ENCODE measurements at places on chromosomes 6 and 20. TPM values are rescaled to one million over a fixed set of nuclear protein-coding genes. Genes with fewer than 3 reads are reported as not detected.

GRCh38 chr6:47138046-47138445, 95.9 kb upstream of the ADGRF1 start:
- no peaks in the 10 kb centered on the region for H3K27me3 ChIP-seq
- H3K4me3 ChIP-seq = no peak overlapping the region

DNA sequence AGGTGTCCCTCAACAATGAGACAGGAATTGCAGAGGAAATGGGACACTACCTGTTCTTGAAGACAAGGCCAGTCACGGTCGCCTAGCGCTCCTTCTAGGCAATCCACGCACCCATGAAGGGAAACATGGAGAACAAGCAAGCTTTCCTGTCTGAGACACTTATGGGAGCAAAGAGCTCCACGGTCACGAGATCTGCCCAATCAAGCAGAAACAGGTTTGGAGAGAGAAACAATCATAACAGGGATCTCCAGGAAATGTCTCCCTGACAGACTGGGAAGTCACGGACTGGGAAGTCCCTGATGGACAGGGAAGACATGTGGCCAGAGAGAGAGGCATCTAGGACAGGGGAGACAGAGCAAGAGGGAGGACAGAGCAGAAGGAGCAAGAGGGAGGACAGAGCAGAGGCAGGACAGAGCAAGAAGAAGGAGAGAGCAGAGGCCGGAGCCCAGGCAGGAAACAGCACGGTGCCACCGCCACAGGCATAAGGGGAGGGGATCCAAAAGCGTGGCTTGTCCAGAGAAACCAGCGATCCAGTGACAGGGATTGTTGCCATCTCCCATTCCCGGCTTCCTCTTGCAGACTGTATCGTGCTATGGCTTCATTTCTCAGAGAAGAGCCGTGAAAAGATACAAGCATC, 167.8 kb upstream of the ZNF337 start:
- no peak overlapping the region for H3K27ac ChIP-seq
- DNase-seq = no peak
- no peak overlapping the region for H3K4me3 ChIP-seq

- no peak overlapping the region for H3K27ac ChIP-seq
- H3K4me1 ChIP-seq = no peaks in the 10 kb centered on the region
- no peak for DNase-seq
- no peaks in the 10 kb centered on the region for H3K36me3 ChIP-seq
- H3K4me3 ChIP-seq = no peak overlapping the region
These were observed 18.0 kb downstream of the C6orf52 start for GRCh38 chr6:10676403-10676802.

Gene GPLD1
- 1.7 TPM for total RNA-seq

Gene ARMH2
- not detected for total RNA-seq

GRCh38 chr20:34747479-34747878, 43.3 kb downstream of the TP53INP2 start:
- H3K36me3 ChIP-seq = peaks cover 8% of the 10 kb centered on the region
- H3K4me3 ChIP-seq = no peak overlapping the region
- H3K4me1 ChIP-seq = no peaks in the 10 kb centered on the region
- DNase-seq = no peak

Gene STX16
- 85.5 TPM for total RNA-seq

DNA sequence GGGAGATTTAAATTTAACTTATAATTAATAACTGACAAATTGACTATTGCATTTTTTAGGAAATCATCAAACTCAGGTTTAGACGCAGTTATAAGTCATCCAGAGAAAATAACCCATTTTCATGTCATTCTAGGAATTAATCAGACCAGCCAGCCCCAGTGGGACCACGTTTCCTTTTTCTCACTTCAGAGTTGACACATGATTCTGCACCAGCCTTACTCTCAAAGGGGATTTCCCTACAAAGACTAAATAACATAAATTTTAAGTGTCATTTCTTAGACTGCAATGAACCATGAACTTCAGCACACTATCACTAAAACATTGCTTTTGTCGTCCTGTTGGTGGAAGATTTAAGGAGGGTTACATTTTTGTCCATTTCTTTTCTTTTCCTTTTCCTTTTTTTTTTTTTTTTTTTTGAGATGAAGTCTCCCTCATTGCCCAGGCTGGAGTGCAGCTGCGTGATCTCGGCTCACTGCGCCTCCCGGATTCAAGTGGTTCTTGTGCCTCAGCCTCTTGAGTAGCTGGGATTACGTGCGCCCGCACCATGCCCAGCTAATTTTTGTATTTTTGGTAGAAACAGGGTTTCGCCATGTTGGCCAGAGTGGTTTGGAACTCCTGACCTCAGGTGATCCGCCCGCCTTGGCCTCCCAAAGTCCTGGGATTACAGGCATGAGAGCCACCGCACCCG, 3.6 kb downstream of the IPCEF1 start:
- no peak overlapping the region for H3K27ac ChIP-seq
- DNase-seq = no peak
- H3K4me1 ChIP-seq = no peaks in the 10 kb centered on the region

DNA sequence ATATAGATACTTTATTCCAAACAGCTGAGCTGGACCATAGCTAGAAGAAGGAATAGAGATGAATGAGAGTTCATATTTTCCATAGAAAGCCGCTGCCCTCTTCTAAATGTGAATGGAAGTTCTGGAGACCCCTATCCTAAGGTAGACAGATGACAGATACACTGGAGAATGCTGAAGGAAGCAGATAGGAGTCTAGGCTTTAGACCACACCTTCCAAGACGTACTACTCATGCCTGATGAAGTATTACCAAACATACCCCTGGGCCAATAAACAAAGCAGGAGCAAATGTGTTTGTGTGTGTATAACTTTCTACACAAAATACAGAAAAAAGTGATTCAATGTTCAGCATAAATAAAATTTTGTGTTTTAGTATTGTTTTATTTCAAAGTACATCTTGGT, 9.1 kb upstream of the SLC17A2 start:
- no peak overlapping the region for H3K4me3 ChIP-seq
- H3K36me3 ChIP-seq = no peaks in the 10 kb centered on the region

- H3K27ac ChIP-seq = no peak overlapping the region
- no peaks in the 10 kb centered on the region for H3K4me1 ChIP-seq
- H3K27me3 ChIP-seq = 0 out of 2 replicates have a peak, but pooled peaks cover 4% of the 10 kb centered on the region
- DNase-seq = no peak
These were observed 122.3 kb downstream of the TBXT start for GRCh38 chr6:166045173-166045859.

GRCh38 chr20:16752901-16753300, 4.7 kb downstream of the OTOR start:
- H3K4me3 ChIP-seq = no peak overlapping the region
- no peaks in the 10 kb centered on the region for H3K4me1 ChIP-seq
- H3K27me3 ChIP-seq = no peaks in the 10 kb centered on the region

GRCh38 chr6:16572943-16573342, 188.3 kb downstream of the ATXN1 start:
- H3K27ac ChIP-seq = no peak overlapping the region
- H3K4me3 ChIP-seq = no peak overlapping the region
- no peaks in the 10 kb centered on the region for H3K36me3 ChIP-seq
- H3K27me3 ChIP-seq = no peaks in the 10 kb centered on the region
- DNase-seq = no peak
- H3K4me1 ChIP-seq = 0 out of 2 replicates have a peak, but pooled peaks cover 5% of the 10 kb centered on the region

Gene DUSP22
- 25.5 TPM for total RNA-seq

DNA sequence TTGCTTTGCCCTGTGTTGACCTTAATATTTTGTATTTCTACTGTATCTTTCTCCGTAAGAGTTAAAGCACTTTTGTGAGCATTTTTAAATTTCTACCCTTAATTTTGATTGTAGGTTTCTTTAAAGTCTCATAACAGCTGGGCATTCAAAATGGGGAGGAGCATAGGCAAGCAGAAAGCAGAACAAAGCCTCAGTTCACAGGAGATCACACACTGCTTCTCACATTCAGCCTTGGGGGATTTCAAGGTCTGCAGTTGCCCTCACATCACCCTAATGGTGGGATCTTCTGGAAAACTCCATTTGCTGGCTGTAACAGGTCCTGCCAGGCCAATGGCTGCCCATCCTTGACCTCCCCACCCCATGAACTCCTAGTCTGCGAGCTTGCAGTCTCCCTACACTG, 292.9 kb downstream of the PHACTR1 start:
- H3K4me3 ChIP-seq = no peak overlapping the region
- H3K36me3 ChIP-seq = no peaks in the 10 kb centered on the region
- DNase-seq = no peak
- peaks cover 30% of the 10 kb centered on the region for H3K27me3 ChIP-seq
- peaks cover 7% of the 10 kb centered on the region for H3K4me1 ChIP-seq
- H3K27ac ChIP-seq = no peak overlapping the region

Gene BPIFA1
- not detected for total RNA-seq

GRCh38 chr6:80094017-80094416, 12.5 kb upstream of the BCKDHB start:
- no peaks in the 10 kb centered on the region for H3K36me3 ChIP-seq
- no peaks in the 10 kb centered on the region for H3K27me3 ChIP-seq
- no peak overlapping the region for H3K4me3 ChIP-seq
- H3K27ac ChIP-seq = no peak overlapping the region
- DNase-seq = no peak
- no peaks in the 10 kb centered on the region for H3K4me1 ChIP-seq

GRCh38 chr20:36688630-36689029, 42.6 kb upstream of the SLA2 start:
- no peaks in the 10 kb centered on the region for H3K27me3 ChIP-seq
- no peak overlapping the region for H3K27ac ChIP-seq
- DNase-seq = no peak
- H3K4me3 ChIP-seq = no peak overlapping the region
- no peaks in the 10 kb centered on the region for H3K36me3 ChIP-seq

DNA sequence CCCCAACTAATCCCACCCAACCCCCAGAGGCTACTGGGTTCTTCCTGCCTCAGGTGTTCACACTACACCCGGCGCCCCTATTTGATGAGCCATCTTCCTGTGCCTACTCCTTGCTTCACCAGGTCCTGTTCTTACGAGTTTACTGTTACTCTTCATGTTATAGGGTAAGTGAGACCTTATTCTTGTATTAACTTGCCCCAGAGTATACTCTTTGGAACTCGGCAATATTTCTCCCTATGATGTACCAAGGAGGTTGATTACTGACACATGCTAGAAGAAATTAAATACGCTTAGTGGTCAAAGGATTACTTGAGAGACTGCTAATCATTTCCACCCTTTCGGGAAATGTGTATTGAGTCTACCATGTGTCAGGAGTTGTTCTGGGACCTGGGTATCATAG, 8.9 kb downstream of the RING1 start:
- H3K27ac ChIP-seq = no peak overlapping the region
- DNase-seq = no peak
- no peak overlapping the region for H3K4me3 ChIP-seq
- H3K27me3 ChIP-seq = peaks cover 32% of the 10 kb centered on the region
- H3K36me3 ChIP-seq = no peaks in the 10 kb centered on the region
- no peaks in the 10 kb centered on the region for H3K4me1 ChIP-seq

DNA sequence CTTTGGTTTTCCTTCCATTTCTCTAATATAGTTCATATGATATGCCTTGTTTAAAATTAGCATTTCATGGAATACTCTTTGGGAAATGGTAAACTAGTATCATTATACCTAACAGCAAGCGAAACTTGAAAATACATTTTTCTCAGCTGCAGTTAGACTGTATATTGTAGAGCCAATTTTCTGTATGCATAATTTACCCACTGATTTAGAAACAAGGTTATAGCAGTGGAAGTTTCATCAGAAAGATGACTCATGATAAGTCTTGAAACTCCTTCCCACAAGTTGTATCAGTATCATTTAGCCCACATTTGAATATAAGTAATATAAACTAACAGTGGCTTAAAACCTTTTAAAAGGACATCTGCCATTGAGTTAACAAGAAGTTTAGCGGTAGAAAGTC, 164.8 kb upstream of the BMP5 start:
- no peaks in the 10 kb centered on the region for H3K36me3 ChIP-seq
- no peak for DNase-seq
- no peaks in the 10 kb centered on the region for H3K4me1 ChIP-seq

- no peaks in the 10 kb centered on the region for H3K4me1 ChIP-seq
- H3K36me3 ChIP-seq = no peaks in the 10 kb centered on the region
- H3K27me3 ChIP-seq = no peaks in the 10 kb centered on the region
- no peak for DNase-seq
These were observed 55.6 kb downstream of the FILIP1 start for GRCh38 chr6:75438013-75438431.

DNA sequence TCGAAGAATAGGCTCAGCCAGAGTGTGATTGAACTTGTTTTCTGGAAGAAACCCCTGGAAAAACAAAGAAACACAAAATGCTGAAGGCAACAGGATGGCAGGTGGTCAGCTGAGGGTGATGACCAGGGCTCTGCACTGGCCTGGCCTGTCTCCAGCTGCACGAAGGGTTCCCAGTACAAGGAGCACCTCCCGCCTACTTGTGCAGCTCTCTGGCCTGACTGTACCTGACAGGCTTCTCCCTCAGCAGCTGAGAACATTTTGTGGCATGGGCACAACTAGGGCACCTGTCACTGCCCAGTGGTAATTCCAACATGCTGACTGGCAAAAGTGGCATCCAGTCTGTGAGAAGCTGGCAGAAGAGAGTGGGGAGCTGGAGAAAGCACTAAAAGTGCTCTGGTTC, 38.8 kb upstream of the EMILIN3 start:
- DNase-seq = no peak
- H3K36me3 ChIP-seq = peaks cover 18% of the 10 kb centered on the region

DNA sequence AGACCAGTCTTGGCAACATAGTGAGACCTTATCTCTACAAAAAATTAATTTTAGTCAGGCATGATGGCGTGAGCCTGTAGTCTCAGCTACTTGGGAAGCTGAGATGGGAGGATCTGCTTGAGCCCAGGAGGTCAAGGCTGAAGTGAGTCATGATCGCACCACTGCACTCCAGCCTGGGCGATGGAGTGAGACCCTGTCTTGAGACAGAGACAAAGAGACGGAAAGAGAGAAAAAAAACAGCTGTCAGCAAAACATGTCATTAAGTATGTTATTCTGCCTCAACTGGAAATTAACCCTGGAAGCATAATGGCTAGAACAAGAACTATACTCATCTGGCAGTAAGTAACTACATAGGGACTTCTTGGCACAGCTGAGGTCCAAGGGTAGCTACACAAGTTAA, 7.2 kb downstream of the MMS22L start:
- peaks cover 1% of the 10 kb centered on the region for H3K4me1 ChIP-seq
- no peak overlapping the region for H3K4me3 ChIP-seq
- no peaks in the 10 kb centered on the region for H3K27me3 ChIP-seq
- 0 out of 2 replicates have a peak, but pooled peaks cover 11% of the 10 kb centered on the region for H3K36me3 ChIP-seq
- no peak for DNase-seq
- H3K27ac ChIP-seq = no peak overlapping the region

Gene NEDD9
- 35.8 TPM for total RNA-seq

GRCh38 chr6:55388211-55388610, 60.9 kb downstream of the GFRAL start:
- no peaks in the 10 kb centered on the region for H3K27me3 ChIP-seq
- no peak overlapping the region for H3K4me3 ChIP-seq
- no peak overlapping the region for H3K27ac ChIP-seq
- no peaks in the 10 kb centered on the region for H3K4me1 ChIP-seq
- no peaks in the 10 kb centered on the region for H3K36me3 ChIP-seq

GRCh38 chr6:29739882-29740261, 16.6 kb downstream of the HLA-F start:
- H3K4me3 ChIP-seq = no peak overlapping the region
- no peaks in the 10 kb centered on the region for H3K27me3 ChIP-seq
- DNase-seq = no peak
- no peaks in the 10 kb centered on the region for H3K4me1 ChIP-seq

- H3K27me3 ChIP-seq = no peaks in the 10 kb centered on the region
- no peak overlapping the region for H3K27ac ChIP-seq
- no peaks in the 10 kb centered on the region for H3K36me3 ChIP-seq
- H3K4me3 ChIP-seq = no peak overlapping the region
These were observed 22.0 kb upstream of the SRC start for GRCh38 chr20:37323985-37324384.
